ENCODE measurements at places on chromosomes 5 and 9.
A peak's percentile ranks its signal among the peaks of the same experiment; 100 is the strongest.

GRCh38 chr9:6887051-6887450 is 129.3 kb downstream of the KDM4C start:
- DNase-seq: no peak

DNA sequence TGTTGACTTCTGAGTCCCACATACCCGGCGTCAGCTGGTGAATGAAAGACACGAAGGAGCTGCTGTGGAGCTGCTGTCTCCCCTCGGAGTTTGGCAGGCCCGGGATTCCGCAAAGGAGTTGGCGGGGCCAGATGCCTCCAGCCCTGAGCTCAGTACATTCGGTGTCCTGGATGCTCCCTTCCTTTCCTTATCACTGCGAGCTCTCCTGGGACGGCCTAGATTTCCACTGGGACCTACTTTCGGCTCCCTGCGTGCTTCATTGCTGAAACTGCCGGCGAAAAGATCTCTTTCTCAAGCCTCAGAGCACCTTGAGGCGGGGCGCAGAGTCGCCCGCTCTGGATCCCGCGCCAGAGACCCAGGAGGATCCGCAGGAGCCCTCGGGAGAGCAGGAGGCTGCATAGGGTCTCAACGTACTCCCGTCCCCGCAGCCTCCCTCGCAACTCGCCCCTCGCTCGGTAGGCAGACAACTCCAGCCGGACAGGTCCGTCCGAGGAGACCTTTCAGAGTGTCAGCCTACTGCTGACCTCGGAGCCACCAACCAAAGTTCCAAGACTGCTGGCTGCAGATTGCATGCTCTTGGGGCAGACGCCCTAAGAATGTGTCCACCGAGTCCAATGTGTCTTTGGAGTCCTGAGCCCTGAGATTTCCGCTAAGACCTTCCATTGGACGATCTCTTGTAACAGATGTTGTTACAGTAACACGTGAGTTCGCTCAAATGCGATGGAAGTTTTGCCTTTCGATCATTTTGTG is 6.1 kb downstream of the ANXA2R start:
- DNase-seq: no peak

DNA sequence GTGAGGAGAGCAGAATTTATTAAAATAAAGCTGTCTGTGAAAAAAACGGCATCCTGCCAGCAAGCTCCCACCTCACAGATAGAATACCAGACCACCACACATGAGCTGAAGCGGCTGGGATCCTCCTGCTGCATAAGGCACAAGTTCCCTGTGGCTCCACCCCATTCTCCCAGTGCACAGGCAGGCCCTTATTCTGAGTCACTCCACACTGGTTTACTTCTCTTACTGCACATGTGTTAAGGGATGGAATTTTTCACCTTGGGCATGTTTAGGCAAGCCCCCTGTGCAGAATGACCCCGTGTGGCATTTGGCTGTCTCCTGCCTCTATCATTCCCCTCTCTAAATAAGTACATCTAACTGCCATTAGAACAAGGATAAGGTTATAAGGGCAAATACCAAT is 115.0 kb upstream of the ELAVL2 start:
- no peak for DNase-seq

- no peak for DNase-seq
Measured at GRCh38 chr5:53361708-53362107, 118.7 kb upstream of the FST start.

- DNase-seq: no peak
Measured at GRCh38 chr5:60436518-60436917, 263.4 kb downstream of the DEPDC1B start.

- peak; percentile 61 for DNase-seq
Measured at GRCh38 chr5:10307206-10308148, at the start of gene CMBL. Gene CMBL (minus strand): TSS chr5:10307902. CDS start chr5:10290762, 17,140 bp downstream.

DNA sequence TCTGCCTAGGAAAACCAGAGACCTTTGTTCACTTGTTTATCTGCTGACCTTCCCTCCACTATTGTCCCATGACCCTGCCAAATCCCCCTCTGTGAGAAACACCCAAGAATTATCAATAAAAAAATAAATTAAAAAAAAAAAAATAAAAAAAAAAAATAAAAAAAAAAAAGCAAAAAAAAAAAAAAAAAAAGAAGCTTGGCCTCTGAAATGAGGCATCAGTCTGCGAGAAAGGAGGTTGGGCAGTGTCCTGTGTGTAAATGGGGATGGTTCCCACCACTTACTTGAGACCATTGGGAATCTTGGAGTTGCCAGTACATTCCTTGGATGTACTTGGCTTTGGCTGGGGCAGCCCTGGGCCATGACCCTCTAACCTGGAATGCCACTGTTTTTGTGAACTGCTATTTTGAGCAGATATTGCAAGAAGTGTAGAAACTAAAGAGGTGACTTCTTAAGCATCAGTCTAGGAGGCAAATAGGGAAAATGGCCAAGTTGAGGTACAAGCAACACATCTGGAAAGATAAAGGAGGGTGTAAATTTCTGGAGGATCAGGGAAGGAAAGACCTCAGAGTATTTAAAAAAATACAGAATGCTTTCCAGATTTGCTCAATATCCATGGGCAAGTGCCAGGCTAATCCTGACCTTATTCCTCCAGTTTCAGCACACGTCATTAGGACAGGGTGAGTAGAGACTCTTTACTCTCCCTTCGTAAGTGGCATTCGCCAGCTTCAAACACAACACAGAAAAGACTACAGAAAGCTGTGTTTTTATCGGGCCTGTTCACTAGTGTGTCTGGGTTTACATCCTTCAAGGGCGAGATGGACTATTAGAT is 58.1 kb downstream of the HSPA4 start:
- no peak for DNase-seq

- DNase-seq: no peak
Measured at GRCh38 chr5:115435065-115435777, 109.4 kb downstream of the FEM1C start.

GRCh38 chr5:119274767-119275130 is 81.1 kb upstream of the TNFAIP8 start:
- peak; percentile 10 for DNase-seq

- DNase-seq: no peak
Measured at GRCh38 chr5:149326611-149327010, 18.7 kb upstream of the GRPEL2 start.

DNA sequence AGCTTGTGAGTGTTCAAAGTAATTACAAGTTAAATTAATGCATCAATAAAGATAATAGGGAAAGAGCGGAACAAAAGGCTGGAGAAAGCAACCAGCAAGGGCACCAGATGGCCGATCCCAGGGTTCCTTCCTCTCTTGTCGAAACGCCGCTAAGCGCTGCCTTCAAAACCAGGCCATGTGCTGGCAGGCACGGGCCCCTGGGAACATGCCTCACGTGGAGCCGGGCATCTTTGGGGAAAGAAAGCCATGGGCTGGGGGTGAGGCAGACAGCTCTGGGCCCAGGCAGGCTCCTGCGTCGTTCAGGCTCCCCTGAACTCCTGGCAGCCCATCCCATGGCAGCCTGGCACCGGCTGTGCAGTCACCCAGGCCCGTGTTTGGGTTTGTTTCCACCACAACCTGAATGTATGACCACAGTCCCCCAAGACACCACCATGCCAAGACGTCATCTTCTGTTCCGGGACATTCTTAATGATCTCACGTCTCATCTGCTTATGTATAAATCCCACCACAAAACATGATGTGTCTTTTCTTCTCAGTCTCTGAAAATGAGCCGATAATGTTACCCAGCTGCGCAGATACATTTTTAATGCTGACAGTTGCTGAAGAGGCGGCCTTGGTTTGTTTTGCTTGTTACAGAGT is 110.4 kb upstream of the SARDH start:
- DNase-seq: no peak

- DNase-seq: no peak
Measured at GRCh38 chr9:76620581-76620980, 143.7 kb upstream of the PCA3 start.

GRCh38 chr5:1564182-1564748 is 40.5 kb upstream of the LPCAT1 start:
- DNase-seq: no peak

DNA sequence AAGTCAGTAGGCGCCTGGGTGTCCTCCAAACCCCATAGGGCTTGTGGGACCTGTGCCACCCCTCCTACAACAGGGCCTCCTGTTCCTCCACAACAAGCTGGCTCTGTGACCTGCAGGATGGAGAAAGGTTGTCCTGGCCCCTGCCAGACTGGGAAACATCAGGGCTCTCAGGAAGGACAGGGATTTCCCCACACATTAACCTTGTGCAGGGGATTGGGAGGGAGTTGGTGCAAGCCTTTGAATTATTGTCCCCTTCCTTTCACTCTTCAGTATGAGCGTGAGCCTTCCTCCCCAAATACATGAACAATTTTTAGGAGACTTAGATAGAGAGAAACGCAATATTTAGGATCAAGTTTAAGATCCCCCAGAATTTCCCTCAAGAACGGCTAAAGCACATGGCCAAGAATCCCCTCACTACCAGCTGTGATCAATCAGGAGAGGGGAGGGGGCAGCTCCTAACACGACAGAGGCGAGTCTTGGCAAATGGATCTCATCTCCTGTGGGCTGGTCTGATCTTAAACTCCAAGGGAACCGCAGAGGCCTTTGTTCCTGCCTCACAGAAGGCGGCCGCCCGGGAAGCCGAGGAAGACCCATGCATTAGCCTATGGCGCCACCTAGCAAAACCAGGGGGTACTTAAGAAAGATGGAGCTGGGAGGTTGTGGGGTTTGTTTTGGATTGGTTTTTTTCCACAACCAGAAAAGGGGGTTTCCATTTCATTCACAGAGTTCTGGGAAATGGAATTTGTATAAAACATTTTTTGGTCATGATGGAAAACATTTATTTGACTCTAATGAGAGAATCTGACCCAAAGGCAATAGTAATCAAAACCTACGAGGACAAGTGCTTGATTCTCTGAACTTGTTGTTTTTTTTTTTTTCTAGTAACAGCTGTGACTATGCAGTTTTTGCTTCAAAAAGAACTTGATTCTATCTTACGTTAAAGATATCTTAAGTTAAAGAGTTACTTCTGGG is 36.1 kb upstream of the OSMR start:
- DNase-seq: peak; percentile 88

GRCh38 chr5:72407078-72407477 is 86.9 kb downstream of the PTCD2 start:
- DNase-seq: no peak

- no peak for DNase-seq
Measured at GRCh38 chr5:6243706-6244338, 134.5 kb downstream of the MED10 start.

- no peak for DNase-seq
Measured at GRCh38 chr9:88926781-88927505, 64.3 kb upstream of the S1PR3 start.

GRCh38 chr5:158115468-158115867 is 256.5 kb upstream of the CLINT1 start:
- DNase-seq: no peak

DNA sequence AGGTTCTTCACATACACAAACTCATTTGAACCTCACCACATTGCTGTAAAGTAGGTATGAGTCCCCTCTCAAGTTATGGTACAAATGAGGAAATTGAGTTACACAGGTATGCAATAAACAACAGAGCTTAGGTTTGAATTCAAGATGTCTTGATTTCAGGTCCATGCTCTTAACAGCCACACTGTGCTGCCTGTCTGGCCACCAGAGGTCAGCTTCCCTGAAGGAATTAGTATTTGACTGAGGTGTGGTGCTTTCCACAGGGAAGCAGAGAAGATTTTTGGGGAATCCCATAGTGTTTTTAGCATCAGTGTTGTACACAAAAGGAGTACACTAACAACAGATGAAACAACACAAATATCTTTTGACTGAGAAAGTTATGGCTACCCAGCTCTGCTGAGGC is 94.4 kb upstream of the ITGA1 start:
- DNase-seq: no peak

DNA sequence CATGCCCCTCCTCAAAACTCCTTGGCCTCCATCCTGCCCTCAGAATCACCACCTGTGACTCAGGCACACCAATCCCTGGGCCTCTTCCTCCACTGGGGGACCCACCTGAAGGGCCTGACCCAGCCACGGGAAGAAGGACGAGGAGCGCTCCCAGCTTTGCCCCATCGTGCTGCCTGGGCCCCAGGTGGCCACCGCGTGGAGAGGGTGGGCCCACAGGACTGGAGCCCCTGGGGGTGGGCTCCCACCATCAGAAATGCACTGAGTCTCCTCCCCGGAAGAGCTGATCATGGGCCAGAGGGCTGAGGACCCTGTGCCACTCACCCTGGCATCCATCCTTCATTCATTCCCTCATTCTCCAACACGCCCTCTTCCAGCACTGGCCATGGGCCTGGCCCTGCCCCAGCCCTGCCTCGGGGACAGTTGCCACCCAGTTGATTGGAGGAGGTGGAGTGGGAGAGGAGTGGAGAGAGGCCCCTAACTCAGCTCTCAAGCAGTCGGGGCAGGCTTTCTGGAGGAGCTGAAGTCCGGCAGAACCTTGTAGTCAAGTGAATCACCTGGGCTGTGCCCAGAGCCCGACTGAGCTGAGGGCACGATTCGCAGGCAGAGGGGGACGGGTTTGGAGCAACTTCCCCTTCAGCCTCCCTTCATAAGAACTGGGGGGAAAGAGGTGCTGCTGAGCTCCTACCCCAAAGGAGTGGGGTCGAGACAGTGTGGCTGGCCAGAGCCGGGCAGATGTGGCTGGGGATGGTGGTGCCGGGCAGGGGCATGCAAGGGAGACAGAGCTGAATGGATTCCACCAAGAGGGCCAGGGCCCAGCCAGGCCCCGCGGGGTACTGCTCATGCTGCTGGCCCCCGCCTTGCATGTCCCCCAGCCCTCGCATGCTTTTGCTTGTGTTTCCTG is 29.6 kb downstream of the DNM1 start:
- no peak for DNase-seq

GRCh38 chr9:127445851-127446712 is 5.1 kb downstream of the RPL12 start:
- no peak for DNase-seq

DNA sequence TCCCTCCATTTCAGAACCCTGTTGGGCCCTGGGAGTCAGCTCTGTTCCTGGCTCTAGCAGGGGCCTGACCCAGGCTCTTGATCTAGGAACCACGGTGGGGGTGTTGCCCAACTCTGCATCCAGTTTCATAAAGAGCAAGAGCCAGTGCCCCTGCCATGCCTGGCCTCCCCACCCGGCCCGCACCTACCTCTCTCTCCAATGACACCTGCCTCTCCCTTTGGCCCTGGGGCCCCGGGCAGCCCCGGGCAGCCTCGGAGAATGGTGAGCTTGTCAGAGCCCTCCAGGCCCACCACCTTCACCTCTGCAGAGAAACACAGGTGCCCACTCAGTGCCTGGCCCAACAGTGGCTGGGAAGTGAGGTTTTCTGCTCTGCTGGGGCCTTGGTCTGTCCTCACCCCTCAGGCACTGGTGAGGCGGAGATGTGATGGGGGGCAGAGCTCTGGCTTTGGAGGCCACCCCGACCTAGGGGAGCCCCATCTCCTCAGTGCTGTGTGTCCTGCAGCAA is 1.5 kb downstream of the FCN1 start:
- DNase-seq: no peak

DNA sequence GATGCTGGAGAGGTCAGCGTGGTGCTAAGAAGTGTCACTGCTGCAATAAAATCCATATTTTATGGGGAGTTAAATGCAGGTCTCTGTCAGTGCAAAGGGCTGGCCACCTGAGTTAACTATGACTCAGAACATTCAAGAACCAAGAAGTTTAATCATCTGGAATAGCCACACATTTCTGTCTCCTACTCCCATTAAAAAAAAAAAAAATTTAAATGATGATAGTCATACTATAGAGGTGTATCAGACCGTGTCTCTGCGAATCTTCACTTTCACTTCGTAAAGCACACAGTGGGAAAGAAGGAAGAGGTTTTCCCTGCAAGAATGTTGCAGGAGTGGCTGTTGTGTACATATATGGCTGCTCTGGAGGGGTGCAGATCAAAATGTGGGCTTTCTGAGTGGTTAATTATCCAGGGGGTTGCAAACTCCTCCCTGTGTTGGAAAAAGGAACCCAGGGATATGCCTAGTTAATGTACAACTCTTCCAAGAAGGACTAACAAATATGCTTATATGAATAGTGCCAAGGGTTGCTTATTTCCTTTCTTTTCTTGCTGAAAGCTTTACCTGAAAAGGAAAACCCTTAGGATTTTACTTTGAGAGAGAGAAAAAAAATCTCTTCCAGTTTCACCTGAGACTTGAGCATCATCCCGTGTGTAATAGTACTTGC is 1.5 kb downstream of the CDH6 start:
- DNase-seq: peak; percentile 20

All from urothelium cell line (cell line).